ENCODE measurements at places on chromosomes 7 and 10.

GRCh38 chr10:33122014-33122809 lies 164.2 kb upstream of the ITGB1 start:
- peak; percentile 31 for DNase-seq

GRCh38 chr7:114656466-114656865 lies 241.9 kb downstream of the FOXP2 start:
- no peak for DNase-seq

DNA sequence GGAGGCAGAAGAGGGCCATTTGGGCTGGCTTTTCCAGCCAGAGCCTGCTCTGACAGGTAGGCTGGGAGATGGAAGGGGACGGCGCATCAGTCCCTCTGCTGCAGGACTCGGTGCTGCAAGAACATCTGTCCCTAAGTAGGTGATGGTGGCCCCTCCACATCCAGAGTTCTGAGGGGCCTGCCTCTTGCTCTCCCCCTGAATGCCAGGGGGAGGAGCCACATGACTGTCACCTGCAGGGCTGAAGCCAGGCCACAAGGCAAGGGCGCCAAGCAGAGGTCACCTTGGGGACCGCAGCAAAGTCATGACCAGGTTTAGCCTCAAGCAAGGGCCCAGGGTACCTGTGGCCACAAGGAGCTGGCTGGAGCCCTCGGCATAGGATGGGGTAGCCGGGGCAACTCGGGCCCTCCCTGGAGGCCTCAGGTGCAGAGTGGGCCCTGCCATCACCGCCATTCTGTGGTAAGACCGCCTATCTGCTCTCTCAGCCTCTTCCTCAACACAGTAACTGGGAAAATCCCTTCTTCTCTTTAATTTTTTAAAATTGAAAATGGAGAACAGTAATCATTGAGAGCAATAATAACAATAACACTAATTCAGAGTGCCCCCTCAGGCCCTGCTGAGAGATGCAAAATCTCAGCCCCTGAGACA lies 99.3 kb downstream of the FAM53B start:
- no peak for DNase-seq

- peak; percentile 37 for DNase-seq
These were observed 248.8 kb upstream of the PTN start for GRCh38 chr7:137592232-137592896.

GRCh38 chr10:16967866-16968415 lies 150.7 kb upstream of the RSU1 start:
- DNase-seq = no peak

GRCh38 chr10:110540031-110540430 lies 27.5 kb upstream of the SMC3 start:
- no peak for DNase-seq

DNA sequence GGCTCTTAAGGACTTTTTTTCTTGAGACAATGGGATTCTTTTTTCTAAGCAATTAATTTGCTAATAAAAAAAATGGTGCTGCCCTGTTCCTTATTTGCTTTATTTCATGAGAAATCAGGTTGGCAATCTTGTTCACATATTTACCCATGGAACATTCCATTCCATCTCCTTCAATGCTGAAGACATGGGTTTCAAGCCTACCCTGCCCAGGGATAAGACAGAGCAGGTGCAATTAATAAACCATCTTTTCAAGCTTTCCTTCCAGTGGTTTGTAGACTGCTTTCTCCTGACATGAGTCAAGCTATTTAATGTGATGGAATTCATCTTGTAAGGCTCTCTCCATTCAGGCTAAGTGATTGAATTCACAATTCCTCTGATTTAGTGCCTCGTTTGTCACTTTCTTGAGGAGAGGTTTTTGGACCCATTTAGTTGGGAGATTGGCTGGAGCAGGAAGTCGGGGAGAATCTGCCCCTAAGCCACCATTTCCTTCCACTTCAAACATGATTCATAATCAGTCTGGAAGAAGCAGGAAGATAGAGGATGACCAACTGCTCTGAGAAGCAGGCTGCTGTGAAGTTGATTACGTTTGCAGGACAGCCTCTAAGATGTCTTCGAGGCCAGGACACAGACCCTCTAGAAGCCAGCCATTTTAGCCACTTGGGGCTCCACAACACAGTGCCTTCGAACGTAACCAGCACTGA lies 552.4 kb upstream of the GALNT17 start:
- no peak for DNase-seq

DNA sequence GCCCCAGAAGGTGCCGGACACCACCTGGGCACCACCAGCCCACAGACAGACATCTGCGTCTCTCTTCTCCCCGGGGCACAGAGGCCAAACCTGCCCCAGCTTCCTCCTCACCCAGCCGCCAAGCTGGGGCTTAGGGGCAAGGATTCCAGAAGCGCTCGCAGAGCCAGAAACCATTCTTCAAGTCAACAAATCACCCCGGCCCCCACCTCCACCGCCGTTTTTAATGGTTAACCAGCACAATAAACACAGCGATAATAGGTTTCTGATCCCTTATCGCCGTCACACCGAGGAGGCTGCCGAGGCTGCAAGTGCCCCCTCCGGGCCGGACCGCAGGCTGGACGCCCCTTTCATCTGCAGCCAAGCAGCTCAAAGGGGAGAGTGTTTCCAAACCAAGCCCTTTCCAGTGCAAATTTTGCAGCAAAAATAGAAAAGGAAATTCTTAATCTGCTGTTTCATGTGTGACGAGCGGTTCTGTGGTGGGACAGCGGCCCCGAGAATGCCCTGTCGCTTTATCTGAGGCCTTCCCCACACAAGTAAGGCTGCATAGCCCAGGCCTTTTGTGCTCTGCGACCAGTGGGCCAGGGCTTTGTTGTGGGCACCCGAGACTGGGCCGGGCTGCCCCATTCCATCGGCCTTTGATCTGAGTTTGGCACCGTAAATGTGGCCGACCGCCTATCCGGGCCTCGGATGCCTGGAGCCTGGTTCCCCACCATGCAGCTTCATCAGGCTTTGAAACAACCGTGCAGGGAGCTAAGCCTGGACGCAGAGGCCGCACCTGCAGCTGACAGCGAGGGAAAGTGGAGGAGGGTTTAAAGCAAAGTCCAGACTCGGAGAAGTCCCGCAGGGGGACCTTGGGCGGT lies 83.2 kb downstream of the FOXL3 start:
- no peak for DNase-seq

DNA sequence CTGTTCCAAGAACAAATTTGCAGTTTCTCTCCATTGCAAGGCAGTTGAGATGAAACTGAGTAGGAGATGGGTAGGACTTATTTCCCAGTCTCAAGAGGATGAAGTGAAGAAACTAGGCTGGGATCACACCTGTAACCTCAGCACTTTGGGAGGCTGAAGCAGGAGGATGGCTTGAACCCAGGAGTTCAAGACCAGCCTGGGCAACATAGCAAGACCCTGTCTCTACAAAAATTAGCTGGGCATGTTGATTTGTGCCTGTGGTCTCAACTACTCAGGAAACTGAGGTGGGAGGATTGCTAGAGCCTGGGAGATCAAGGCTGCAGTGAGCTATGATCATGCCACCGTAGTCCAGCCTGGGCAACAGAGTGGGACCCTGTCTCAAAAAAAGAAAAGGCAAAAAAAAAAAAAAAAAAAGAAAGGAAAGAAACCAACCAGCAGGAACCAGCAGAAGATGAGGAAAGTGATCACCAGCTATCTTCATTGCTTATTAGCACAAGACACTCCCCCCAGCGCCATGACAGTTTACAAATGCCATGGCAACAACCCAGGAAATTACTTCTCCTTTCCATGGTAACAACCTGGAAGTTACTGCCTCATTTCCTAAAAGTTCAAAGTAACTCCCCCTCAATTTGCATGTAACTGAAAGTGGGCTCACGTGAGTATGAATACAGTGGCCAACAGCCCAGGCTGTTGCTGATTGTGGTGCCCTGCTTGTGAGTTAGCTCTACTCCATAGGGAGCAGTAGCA lies 18.3 kb upstream of the ST8SIA6 start:
- DNase-seq = no peak

GRCh38 chr7:5354460-5355232 lies 69.0 kb downstream of the TNRC18 start:
- no peak for DNase-seq

DNA sequence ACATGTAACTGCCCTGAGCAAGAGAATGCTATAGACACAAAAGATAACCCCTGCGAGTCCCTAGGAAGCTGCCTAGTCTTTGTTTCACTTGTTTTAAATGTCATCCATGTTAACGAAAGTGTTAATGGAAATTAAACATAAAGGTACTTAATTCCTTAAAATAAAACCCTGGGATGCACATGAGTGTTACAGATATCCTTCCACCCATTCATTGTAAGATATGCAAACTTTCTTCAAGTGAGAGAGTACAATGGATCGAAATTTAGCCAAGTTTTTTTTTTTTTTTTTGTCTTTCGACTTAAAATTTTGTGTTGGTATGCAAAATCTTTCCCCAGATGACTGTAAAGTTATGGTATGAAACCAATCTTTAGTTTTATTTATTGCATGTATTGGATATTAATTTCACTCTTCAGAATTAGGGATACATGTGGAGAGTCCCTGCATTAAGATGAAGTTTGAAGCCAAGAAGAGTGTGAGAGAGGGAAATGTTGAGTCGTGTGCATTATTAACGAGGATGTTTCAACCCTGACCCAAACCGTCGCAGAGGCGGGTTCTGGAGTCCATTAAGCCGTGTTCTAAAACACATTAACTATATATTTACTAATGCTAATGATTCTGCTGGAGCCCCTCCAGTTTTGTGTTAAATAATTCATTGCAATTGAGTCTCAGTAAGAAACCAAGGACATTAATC lies 1.6 kb downstream of the CDK14 start:
- DNase-seq = no peak

- no peak for DNase-seq
These were observed 70.0 kb downstream of the CAMK1D start for GRCh38 chr10:12419262-12419847.

DNA sequence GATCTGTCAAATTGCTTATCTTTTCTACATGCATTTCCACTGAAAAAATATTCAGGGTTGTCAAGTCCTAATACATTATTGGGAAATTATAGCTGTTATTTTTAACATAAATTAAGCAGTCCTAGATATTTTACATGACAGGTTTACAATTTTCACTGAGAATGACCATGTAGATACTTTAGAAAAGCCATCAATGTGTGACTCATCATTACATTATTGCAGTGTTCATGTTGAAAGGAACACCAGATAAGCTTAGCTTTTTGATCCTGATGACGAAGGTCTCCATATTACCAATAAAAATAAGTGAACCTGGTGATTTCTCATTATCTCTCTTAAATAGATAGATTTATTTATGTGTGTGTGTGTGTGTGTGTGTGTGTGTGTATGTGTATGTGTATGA lies 529.5 kb upstream of the PCDH15 start:
- DNase-seq = no peak

- DNase-seq = no peak
These were observed 201.0 kb downstream of the EMX2 start for GRCh38 chr10:117743509-117743908.

DNA sequence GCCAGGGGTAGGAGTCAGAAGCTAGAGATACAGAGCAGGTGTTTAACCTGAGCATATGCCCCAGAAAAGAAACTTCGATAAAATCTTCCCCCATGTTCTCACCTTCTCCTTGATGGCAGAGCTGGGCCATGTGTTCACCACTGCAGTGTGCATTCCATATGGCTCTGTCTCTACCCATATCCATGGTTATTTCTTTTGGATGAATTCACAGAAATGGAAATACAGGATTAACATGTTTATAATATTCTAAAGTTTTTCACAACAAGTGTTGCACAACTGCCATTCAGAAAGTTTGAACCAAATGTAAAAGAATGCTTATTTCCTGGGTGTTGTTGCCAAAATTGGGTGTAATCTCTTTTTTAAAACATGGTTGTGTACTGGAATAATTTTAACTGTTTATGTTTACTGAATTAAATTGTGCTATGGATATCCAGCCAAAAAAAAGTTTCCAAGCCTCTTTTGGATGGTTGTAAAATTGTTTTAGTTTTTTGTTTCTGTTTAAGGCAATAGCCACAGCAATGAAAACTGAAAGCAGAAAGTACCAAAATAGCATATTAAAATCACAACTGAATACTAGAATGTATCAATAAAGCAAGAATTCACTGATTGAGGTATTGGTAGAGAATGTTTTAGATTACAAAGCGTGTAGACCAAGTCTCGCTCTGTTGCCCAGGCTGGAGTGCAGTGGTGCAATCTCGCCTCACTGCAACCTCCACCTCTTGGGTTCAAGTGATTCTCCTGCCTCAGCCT lies 19.9 kb upstream of the CCNY start:
- no peak for DNase-seq
